ENCODE measurements at places on chromosomes 1 and 21.

- peak; percentile 40 for DNase-seq
These were observed 477.2 kb upstream of the CAMK1G start for GRCh38 chr1:209106237-209106741.

DNA sequence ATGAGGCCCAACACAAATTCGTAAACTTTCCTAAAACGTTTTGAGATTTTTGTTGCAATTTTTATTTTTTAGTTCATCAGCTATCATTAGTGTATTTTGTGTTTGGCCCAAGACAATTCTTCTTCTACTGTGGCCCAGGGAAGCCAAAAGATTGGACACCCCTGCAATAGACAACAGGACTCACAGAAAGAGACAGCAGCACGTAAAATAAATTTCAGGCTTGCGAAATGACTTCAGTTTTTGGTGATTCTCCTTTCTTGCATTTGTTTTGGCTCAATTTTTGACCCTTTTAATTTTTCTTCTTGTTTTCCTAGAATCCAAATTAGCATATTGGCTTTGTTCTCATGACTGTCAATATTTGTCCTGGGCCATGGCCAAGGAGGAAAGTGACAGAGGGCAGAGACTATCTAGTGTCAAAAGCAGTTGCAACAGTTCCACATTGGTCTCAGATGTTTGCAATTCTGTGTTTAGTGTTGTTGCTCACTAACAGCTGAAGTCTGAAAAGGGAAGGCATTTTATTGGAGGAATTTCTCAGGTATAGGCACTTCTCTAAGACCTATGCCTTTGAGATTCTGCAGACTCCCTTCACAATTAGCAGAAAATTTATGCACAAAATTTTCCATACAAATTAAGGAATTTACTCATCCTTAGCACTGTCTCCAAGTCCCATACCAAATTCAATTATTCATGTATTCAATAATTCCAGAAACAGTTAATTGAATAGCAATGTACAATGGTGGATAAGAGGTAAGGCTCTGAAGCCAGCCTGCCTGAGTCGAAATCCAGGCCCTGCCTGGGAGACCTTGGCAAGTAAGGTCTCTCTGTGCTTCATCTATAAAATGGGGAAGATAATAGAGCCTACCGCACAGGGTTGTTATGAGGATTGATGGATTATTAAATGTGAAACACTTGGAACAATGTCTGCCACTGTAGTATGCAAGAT lies 160.9 kb upstream of the IVNS1ABP start:
- no peak for DNase-seq

- DNase-seq: no peak
These were observed 2.5 kb downstream of the WLS start for GRCh38 chr1:68229650-68230483.

DNA sequence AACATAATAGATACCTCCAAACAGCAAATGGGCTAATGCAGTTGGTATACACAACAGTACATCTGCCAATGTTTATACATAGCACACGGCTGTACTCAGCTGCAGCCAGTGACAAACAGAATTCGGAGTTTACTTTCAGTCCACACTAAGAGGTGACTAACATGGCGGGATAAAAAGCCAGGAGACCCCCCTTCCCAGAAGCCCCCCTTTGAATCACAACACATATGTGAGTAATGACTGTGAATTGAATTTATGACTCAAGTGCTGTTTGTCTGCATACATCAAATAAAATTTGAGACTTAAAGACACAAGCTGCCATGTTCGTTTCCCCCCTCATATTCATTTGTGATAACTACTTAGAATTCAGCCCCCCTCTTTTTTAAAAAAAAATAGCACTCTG lies 113.2 kb downstream of the RUNX1 start:
- no peak for DNase-seq

DNA sequence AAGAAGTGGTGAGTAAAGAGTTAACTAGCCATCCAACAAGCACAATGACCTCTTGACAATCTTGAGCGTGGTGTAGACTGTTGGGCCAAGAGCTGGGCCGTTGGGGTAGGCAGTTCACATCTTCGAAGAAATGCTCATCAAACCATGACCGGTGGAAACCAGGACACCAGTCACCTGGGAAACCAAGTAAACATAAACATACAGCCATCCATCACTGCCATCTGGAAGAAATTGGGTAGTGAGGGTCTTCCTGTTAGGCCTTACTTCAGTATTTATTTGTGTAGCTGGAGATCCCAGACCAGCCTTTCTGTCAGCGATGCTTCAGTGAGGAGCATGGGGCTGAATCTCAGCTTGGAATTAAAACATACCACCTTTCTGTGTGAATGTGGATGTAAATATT lies 108.1 kb upstream of the HAO2 start:
- no peak for DNase-seq

- DNase-seq: no peak
These were observed 343.6 kb downstream of the PTPRU start for GRCh38 chr1:29579821-29580425.

GRCh38 chr1:204493984-204494280 lies 673 bp downstream of the PIK3C2B start:
- peak; percentile 52 for DNase-seq

DNA sequence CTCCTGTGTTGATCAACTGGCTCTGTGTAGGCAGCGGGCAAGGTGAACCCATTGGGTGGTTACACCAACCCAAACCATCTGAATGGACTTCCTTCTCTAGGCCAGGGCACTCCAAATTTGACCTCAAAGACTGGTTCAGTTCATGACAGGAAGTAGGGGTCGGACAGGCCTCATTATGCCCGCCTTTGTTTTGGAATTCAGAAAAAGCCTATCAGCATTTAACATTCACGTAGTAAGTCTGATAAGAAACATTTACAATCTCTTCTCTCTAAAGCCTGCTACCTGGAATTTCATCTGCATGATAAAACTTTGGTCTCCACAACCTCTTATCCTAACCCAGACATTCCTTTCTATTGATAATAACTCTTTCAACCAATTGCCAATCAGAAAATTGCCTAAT lies 97.1 kb upstream of the ETV3 start:
- no peak for DNase-seq

- DNase-seq: no peak
These were observed 622.5 kb downstream of the PLA2G4A start for GRCh38 chr1:187451238-187451637.

- DNase-seq: no peak
These were observed 54.1 kb downstream of the LUZP1 start for GRCh38 chr1:23114424-23115079.

DNA sequence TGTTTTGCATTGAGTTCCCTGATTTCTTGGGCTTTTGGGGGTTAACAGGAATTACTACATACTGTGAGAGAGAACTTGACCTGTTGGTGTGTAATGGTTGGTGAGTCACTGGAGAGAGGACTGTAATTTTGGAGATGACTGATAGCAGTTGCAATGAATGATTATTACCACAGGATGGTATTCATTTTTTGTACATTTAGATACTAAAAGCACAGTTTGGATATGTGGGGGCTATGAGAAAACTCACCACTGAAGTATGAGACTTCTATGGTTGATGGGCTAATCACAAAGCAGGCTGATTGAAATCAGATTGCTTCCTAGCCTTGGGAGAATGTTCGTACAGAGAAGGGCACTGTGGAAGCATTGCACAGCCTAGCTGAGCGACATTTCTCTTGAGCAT lies 1571.3 kb upstream of the PRMT6 start:
- no peak for DNase-seq

- no peak for DNase-seq
These were observed 8.0 kb upstream of the PLXNA2 start for GRCh38 chr1:208251911-208252835.

DNA sequence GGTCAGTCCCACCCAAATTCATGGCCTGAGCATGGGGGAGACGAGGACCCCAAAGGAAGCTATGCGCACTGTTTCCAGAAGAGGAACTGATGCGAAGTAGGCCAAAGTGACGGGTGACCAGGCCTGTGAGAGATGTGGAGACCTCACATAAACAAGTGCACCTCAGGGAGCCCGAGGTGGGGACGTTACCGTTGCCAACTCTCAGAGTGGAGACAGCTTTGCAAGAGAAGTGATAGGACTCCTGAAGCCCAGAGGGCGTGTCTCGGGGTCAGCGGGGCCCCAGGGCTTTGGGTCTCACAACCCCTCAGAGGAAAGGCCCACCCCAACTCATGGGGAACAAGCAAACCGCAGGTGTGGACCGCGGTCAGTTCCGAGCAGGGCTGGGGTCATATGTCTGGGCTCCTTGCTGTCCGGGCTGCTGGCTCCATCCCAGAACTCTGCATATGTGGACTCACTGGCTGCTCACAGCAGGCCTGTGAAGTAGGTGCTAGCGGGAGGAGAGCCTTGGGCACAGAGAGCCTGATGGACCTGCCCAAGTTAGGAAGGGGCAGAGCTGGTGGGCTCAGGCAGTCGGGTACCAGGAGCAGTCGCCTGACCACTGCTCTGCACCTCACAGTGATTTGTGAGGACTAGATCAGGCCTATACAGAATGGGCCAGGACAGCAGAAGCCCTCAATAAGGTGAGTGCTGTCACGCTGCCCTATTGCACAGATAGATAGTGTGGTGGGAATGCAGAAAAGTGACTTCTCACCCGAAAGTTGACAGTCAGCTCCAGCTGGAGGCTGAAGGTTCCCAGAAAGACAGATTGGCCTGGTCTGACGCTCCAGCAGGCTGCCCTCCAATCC lies 26.2 kb downstream of the STUM start:
- no peak for DNase-seq

GRCh38 chr1:28538286-28538685 lies 14.6 kb upstream of the TRNAU1AP start:
- peak; percentile 13 for DNase-seq

GRCh38 chr1:22317920-22318243 lies 133.8 kb upstream of the ZBTB40 start:
- no peak for DNase-seq

All from right hindlimb (tissue), 1 donor.